ENCODE measurements at places on chromosomes 7 and 10.

DNA sequence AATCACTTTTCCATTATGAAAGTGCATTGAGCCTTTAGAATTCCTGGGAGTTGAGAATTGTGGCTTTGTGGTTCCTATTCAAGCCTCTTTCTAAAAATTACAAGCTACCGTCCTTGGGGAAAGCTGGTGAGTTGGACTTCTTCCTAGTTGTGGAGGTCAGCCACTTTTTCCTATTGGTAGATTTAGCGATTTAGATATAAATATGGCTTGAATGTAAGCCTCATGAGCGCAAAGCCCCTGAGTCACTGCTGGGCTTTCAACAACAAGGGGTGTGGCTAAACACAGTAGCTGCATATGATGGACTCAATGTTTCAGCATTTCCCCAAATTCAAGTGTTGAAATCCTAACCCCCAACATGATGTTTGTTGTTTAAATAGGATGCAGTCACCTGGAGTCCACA lies 150.0 kb upstream of the IGFBP3 start:
- DNase-seq: no peak

DNA sequence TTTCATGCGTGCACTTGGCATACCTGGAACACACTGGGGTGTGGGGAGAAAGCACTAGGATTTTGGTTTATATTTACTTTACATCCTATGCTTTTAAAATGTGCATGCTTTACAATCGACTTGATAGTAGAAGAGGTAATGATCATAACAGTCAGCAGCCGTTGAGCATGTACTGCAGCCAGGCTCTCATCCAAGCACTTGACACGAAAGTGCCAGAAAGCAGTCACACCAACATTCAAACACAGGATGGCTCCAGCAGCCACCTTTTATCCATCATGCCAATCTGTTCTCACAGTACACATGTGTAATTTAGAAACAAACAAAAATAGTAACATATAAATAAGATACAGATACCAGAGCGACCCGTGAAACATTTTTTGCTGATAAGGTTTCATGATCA lies 1.2 kb upstream of the FAM241B start:
- no peak for DNase-seq

- DNase-seq: no peak
Measured at GRCh38 chr7:141072548-141073172, 1.2 kb upstream of the TMEM178B start.

DNA sequence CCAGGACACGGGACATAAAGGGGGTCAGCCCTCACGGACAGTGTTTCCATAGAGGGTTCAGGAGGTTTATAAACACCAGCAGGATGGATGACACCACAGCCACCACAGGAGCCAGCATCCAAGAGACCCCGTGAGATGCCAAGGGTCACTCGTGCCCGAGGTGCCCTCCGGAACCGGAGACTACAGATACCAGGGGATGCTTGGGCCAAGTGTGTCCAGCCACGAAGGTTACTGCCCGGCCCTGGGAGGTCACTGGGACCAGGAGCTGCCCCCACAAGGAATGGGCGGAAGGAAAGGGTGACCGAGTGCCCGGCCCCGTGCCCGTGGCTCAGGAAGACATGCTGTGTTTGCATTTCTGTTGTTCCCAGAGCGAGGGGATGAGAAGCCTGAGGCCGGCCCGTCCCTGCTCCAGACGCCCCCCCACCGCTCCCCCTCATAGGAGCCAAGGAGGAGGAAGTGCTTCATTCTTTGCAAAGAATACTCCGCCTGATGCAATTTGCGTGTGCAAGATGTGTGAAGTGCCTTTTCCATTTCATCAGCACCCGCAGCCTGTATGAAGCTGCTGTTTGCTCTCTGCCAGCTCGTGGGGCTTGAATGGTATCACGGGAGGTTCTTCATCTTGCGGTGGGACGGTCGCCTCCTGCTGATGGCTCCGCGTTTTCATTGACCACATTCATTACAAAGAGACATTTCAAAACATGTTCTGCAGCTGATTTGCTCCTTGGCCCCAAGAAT lies 176.4 kb downstream of the ELFN1 start:
- DNase-seq: no peak

All from KG1 (cell line).